Esophagus squamous epithelium (tissue), 5 donors: ENCODE measurements at places on chromosomes 7 and 10.
A peak's percentile ranks its signal among the peaks of the same experiment; 100 is the strongest.

GRCh38 chr7:47185839-47186238 lies 396.1 kb downstream of the TNS3 start:
- no peaks in the 10 kb centered on the region for H3K27me3 ChIP-seq
- no peaks in the 10 kb centered on the region for H3K36me3 ChIP-seq
- peaks cover 13% of the 10 kb centered on the region for H3K4me1 ChIP-seq
- no peak overlapping the region for H3K4me3 ChIP-seq
- no peak overlapping the region for H3K27ac ChIP-seq

GRCh38 chr10:120850911-120851865 lies at the start of gene WDR11:
TSS of gene WDR11 (plus strand) at chr10:120851362. CDS start at chr10:120851421, 59 bp downstream.
- H3K4me3 ChIP-seq: peak within 1 kb of the TSS; percentile 84
- no peaks in the 10 kb centered on the region for H3K27me3 ChIP-seq
- peak within 1 kb of the TSS; percentile 88 for H3K27ac ChIP-seq
- H3K36me3 ChIP-seq: no peaks in the 10 kb centered on the region
- peak; percentile 42 for DNase-seq
- H3K4me1 ChIP-seq: peaks cover 4% of the 10 kb centered on the region

GRCh38 chr7:71995111-71995510 lies 417.0 kb downstream of the CALN1 start:
- no peak overlapping the region for H3K4me3 ChIP-seq
- no peaks in the 10 kb centered on the region for H3K36me3 ChIP-seq
- H3K4me1 ChIP-seq: no peaks in the 10 kb centered on the region
- H3K27me3 ChIP-seq: no peaks in the 10 kb centered on the region
- DNase-seq: no peak

DNA sequence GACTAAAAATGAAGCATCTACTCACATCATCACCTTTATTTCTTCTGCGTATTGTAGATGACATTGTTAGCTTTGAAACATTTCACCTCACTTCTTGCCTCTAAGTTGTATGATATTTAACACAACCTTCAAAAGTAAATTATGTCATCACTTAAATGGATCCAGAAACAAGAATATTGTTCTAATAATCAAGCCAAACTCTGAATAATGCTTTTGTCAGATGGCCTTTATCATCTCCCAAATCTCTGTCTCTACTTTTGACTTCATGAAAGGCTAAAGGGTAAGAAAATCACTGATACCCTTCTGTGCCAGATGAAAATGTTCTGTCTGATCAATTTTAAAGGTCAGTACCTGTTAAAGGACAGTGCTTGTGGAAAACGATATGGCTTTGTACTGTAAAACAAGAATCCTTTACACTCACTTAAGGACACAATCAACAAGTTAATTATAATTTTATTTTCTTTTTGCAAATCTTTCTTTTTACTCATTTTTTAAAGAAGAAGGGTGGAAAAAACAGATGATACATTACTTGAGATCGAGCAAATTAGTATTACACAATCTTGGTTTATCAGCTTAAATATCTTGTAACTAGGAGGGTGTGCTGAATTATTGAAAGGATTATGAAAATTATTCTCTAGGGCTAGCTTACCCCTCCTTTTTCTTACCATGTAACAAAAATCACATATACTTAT lies 309.4 kb upstream of the IGFBP3 start:
- DNase-seq: no peak
- no peaks in the 10 kb centered on the region for H3K27me3 ChIP-seq
- no peak overlapping the region for H3K4me3 ChIP-seq

GRCh38 chr7:6158424-6159096 lies 113.9 kb downstream of the CYTH3 start:
- peaks cover 28% of the 10 kb centered on the region for H3K4me1 ChIP-seq
- H3K27me3 ChIP-seq: no peaks in the 10 kb centered on the region
- no peak for DNase-seq
- H3K4me3 ChIP-seq: no peak overlapping the region

- H3K36me3 ChIP-seq: no peaks in the 10 kb centered on the region
- H3K4me1 ChIP-seq: no peaks in the 10 kb centered on the region
- no peak for DNase-seq
- no peak overlapping the region for H3K27ac ChIP-seq
- no peak overlapping the region for H3K4me3 ChIP-seq
- H3K27me3 ChIP-seq: no peaks in the 10 kb centered on the region
Observed at GRCh38 chr7:117024811-117025210, 71.5 kb downstream of the ST7 start.

GRCh38 chr7:86786376-86786775 lies 142.7 kb downstream of the GRM3 start:
- H3K27me3 ChIP-seq: no peaks in the 10 kb centered on the region
- no peak for DNase-seq
- no peaks in the 10 kb centered on the region for H3K4me1 ChIP-seq
- no peak overlapping the region for H3K27ac ChIP-seq

- no peak overlapping the region for H3K4me3 ChIP-seq
- peaks cover 5% of the 10 kb centered on the region for H3K4me1 ChIP-seq
- no peaks in the 10 kb centered on the region for H3K36me3 ChIP-seq
- H3K27ac ChIP-seq: no peak overlapping the region
- H3K27me3 ChIP-seq: no peaks in the 10 kb centered on the region
Observed at GRCh38 chr7:18352339-18353255, 143.0 kb upstream of the HDAC9 start.

- no peaks in the 10 kb centered on the region for H3K27me3 ChIP-seq
- no peak overlapping the region for H3K4me3 ChIP-seq
- no peaks in the 10 kb centered on the region for H3K4me1 ChIP-seq
- no peak for DNase-seq
- no peaks in the 10 kb centered on the region for H3K36me3 ChIP-seq
- H3K27ac ChIP-seq: no peak overlapping the region
Observed at GRCh38 chr7:138755331-138755747, 42.5 kb upstream of the TMEM213 start.

- H3K36me3 ChIP-seq: no peaks in the 10 kb centered on the region
- no peak overlapping the region for H3K4me3 ChIP-seq
- no peaks in the 10 kb centered on the region for H3K27me3 ChIP-seq
- H3K4me1 ChIP-seq: no peaks in the 10 kb centered on the region
Observed at GRCh38 chr7:102967798-102968197, 55.0 kb downstream of the LRRC17 start.

DNA sequence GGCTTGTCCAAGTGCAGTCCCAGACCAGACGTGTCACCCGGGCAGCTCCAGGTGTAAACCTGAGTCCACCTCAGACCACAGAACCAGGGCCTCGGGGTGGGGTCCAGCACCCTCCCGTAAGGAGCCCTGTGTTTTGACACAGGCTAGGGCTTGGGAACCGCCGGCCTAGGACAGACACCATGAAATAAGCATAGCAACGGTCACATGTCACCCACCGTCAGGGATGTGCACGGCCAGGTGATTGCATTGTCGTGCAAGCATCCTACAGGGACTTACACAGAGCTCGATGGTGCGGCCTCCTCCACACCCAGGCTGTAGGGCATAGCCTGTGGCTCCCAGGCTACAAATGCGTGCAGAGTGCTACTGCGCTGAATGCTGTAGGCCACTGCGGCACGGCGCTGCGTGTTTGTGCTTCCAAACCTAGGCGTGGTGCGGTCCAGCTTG lies 10.6 kb downstream of the ZFAND2A start:
- peaks cover 49% of the 10 kb centered on the region for H3K36me3 ChIP-seq
- H3K27ac ChIP-seq: no peak overlapping the region
- no peak for DNase-seq
- no peak overlapping the region for H3K4me3 ChIP-seq
- no peaks in the 10 kb centered on the region for H3K4me1 ChIP-seq

DNA sequence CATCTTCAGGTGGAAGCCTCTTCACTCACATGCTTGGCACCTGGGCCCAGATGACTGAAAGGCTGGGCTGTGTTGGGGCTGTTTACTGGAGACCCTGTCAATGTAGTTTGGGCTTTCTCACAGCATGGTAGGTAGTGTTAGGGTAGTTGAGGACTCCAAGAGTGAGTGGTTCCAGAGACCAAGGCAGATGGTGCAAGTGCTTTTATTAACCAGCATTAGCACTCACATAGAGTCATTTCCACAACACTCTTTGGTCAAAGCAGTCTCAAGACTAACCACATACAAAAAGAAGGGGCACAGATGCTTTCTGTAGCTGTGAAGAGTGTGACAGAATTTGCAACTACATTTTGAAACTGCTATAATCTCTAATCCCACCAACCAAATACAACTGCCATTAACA lies 135.0 kb downstream of the RTKN2 start:
- no peak for DNase-seq
- no peaks in the 10 kb centered on the region for H3K27me3 ChIP-seq
- H3K4me1 ChIP-seq: no peaks in the 10 kb centered on the region
- H3K36me3 ChIP-seq: no peaks in the 10 kb centered on the region
- H3K27ac ChIP-seq: no peak overlapping the region
- no peak overlapping the region for H3K4me3 ChIP-seq

DNA sequence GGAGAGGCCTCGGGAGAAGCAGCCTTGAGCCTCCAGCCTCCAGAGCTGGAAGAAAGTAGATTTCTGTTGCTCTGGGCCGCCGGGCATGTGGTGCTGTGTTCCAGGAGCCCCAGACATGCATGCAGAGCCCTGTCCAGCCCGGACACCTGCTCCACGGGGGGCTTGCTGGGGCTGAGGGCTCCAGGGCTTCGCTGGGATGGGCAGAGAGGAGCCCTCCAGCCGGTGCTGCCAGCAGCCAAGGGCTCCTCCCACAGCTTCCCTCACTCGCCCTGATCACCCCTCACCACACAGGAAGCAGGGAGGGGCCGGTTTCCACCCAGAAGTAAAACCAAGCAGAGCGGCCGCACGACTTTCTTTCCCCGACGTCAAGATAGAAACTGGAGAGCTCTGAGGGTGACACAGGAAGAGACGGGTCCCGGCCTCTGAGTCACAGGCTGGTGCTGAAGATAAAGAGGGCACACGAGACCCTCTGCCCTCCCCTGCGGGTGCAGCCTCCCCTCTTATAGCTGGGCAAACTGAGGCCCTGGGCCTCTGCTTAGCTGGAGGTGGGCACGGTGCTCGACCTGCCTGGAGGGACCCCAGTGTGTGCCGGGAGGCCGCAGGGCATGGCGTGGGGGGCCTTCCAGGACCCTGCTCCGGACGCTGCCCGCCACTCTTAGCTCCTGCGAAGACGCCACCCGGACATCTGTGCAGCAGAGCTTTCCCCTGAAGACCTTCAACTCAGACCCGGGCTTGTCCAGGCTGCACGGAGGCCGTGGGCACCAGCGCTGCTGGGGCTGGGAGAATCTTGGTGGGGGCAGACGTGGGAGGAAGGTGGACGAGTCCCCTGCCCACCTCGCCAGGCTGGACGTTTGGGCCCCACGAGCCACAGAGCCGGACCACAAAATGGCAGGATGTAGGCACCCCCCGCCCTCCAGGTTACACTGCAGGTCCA lies 31.1 kb downstream of the ADAP1 start:
- peak overlapping the region; percentile 78 for H3K27ac ChIP-seq
- H3K4me1 ChIP-seq: no peaks in the 10 kb centered on the region
- peak; percentile 63 for DNase-seq
- H3K27me3 ChIP-seq: no peaks in the 10 kb centered on the region

DNA sequence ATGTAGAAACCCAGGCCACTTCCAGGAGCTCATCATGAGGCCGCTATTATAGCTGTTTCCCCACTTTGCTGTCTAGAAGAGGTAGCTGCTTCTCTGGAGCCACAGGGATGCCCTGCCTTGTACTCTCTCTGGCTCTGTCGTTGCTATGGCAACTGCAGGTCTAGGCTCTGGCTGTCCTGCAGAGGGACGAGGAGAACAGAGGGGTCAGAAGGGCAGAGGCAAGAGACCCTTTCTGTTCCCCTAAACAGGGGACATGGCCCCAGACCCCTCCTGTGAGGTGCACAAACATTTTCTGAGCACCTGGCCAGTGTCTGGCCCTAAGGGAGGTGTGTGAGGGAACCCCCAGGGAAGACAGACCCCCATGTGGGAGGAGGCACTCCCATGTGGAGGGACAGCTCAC lies 31.4 kb downstream of the ITPRIP start:
- peaks cover 38% of the 10 kb centered on the region for H3K36me3 ChIP-seq
- H3K27ac ChIP-seq: no peak overlapping the region
- H3K4me1 ChIP-seq: peaks cover 10% of the 10 kb centered on the region
- DNase-seq: no peak

GRCh38 chr10:60816628-60817397 lies 38.5 kb downstream of the CDK1 start:
- H3K36me3 ChIP-seq: no peaks in the 10 kb centered on the region
- H3K4me3 ChIP-seq: no peak overlapping the region
- H3K4me1 ChIP-seq: peaks cover 4% of the 10 kb centered on the region
- no peak overlapping the region for H3K27ac ChIP-seq
- no peak for DNase-seq
- H3K27me3 ChIP-seq: no peaks in the 10 kb centered on the region

- DNase-seq: no peak
- H3K4me1 ChIP-seq: no peaks in the 10 kb centered on the region
- no peak overlapping the region for H3K27ac ChIP-seq
- no peak overlapping the region for H3K4me3 ChIP-seq
- no peaks in the 10 kb centered on the region for H3K27me3 ChIP-seq
Observed at GRCh38 chr7:66768865-66769832, 28.6 kb downstream of the RABGEF1 start.

GRCh38 chr7:123415625-123416024 lies 118.8 kb downstream of the IQUB start:
- H3K36me3 ChIP-seq: no peaks in the 10 kb centered on the region
- H3K27me3 ChIP-seq: no peaks in the 10 kb centered on the region
- H3K4me3 ChIP-seq: no peak overlapping the region
- no peak for DNase-seq
- H3K4me1 ChIP-seq: no peaks in the 10 kb centered on the region
- no peak overlapping the region for H3K27ac ChIP-seq

DNA sequence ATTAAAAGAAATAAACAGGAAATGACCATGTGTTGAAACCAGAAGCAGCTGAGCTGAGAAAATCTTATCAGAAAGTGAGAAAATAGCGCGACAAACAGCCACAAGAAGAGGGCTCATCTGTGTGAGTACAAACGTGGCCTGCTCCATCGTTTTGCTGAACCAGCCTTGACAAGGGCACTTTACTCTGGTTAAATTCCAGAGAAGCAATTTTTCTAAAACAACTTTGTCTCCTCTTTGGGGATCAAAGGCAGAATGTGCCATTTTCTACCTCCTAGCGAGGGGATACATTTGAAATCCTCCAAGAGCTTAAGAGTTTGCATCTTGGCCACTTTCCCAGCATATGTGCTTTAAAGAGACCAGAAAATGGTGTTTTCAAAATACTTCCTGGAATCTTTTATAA lies 51.3 kb upstream of the VIPR2 start:
- no peaks in the 10 kb centered on the region for H3K4me1 ChIP-seq
- no peak for DNase-seq
- H3K27me3 ChIP-seq: no peaks in the 10 kb centered on the region
- H3K36me3 ChIP-seq: no peaks in the 10 kb centered on the region

- peaks cover 97% of the 10 kb centered on the region for H3K36me3 ChIP-seq
- no peaks in the 10 kb centered on the region for H3K4me1 ChIP-seq
- no peak overlapping the region for H3K4me3 ChIP-seq
- no peaks in the 10 kb centered on the region for H3K27me3 ChIP-seq
- DNase-seq: no peak
Observed at GRCh38 chr7:155769701-155770100, 42.6 kb downstream of the SHH start.
